ENCODE measurements at places on chromosomes 4 and X. TPM values are rescaled to one million over a fixed set of nuclear protein-coding genes. Genes with fewer than 3 reads are reported as not detected.

The PABPC1L2B gene
- not detected for total RNA-seq

The SMIM10L2A gene
- total RNA-seq: 0.14 TPM

The GAK gene
- total RNA-seq: 52.4 TPM

The PHOX2B gene
- 0.02 TPM for total RNA-seq

The TCEAL3 gene
- total RNA-seq: 14.8 TPM

The GLUD2 gene
- total RNA-seq: 3.1 TPM

Measured in A549 treated with CORT108297 at 1 μM for 4 hours (cell line).